ENCODE measurements at places on chromosomes 4 and X. TPM values are rescaled to one million over a fixed set of nuclear protein-coding genes. Genes with fewer than 3 reads are reported as not detected.

Gene TRAM1L1
- not detected for total RNA-seq

Gene TXK
- total RNA-seq: 12.5 TPM

DNA sequence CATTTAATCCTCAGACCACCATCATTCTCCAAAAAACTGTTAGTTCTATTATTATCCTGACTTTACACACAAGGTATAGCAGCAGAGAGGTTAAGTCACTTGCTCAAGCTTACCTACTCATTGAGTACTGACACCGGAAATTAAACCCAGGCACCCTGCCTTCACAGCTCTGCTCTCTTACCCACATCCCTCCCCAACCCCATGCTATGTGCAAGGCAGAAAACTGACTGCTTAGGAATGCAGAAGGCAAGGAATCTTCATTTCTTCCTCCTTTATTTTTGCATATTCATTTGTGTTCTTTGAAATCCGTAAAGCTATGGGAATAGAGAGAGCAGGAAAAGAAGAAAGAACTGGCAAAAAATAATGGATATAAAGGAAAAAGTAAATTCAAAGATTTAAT lies 261.8 kb downstream of the PAPSS1 start:
- no peak overlapping the region for H3K27ac ChIP-seq
- H3K36me3 ChIP-seq: no peaks in the 10 kb centered on the region
- H3K4me1 ChIP-seq: no peaks in the 10 kb centered on the region

DNA sequence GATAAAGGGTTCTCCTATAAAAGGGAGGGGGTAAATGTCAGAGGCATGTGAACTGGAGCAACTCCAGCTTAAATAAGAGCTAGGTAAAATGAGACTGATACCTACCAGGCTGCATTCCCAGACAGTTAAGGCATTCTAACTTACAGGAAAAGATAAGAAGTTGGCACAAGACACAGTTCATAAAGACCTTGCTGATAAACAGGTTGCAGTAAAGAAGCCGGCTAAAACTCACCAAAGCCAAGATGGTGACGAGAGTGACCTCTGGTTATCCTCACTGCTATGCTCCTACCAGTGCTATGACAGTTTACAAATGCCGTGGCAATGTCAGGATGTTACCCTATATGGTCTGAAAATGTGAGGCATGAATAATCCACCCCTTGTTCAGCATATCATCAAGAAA lies 13.1 kb upstream of the SULT1B1 start:
- no peak overlapping the region for H3K27ac ChIP-seq
- H3K36me3 ChIP-seq: no peaks in the 10 kb centered on the region
- H3K4me3 ChIP-seq: no peak overlapping the region

DNA sequence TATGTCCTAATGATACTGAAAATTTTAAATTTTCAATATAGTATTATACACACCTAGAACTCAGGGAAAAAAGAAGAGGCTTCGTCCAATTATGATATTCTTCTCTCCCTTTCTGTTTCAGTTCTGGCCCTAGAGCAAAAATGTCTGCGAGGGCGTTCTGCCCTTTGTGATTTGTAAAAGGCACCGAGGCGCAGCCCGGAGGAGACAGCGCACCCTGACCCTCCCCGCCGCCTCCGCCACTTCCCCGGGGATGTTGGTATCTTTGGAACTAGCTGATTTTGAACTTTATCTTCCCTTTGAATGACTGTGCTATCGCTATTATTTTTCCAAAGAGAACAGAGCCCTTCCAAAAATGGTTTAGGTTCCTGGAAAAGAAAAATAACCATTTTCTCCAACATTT lies 173.2 kb upstream of the FAM9B start:
- H3K4me1 ChIP-seq: no peaks in the 10 kb centered on the region
- no peak overlapping the region for H3K4me3 ChIP-seq
- no peak for DNase-seq
- no peaks in the 10 kb centered on the region for H3K36me3 ChIP-seq
- H3K27me3 ChIP-seq: peaks cover 1% of the 10 kb centered on the region

- peaks cover 24% of the 10 kb centered on the region for H3K36me3 ChIP-seq
- no peak for DNase-seq
- peak overlapping the region; percentile 86 for H3K27ac ChIP-seq
- no peak overlapping the region for H3K4me3 ChIP-seq
- no peaks in the 10 kb centered on the region for H3K27me3 ChIP-seq
Measured at GRCh38 chr4:25842229-25842845, 20.5 kb downstream of the SEL1L3 start.

- H3K4me1 ChIP-seq: no peaks in the 10 kb centered on the region
- DNase-seq: no peak
- H3K27me3 ChIP-seq: no peaks in the 10 kb centered on the region
- no peaks in the 10 kb centered on the region for H3K36me3 ChIP-seq
Measured at GRCh38 chrX:133229361-133229760, 11.2 kb upstream of the TFDP3 start.

DNA sequence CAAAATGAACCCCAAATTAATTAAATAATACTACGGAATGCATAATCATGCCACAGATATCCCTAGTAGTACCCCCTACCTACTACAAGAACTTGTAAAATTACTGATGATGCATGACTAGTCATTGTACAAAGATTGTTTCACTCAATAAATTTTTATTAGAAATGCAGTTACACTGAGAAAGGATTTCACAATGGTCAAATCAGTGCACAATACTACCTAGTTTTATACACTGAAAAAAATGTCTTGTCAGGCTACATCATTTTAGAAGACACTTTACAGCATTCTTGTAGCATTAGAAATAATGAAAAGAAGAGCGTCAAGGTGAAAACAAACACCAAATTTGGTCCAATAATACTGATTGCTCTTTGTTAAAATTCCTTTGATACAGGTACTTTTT lies 178.8 kb downstream of the GPM6A start:
- H3K4me3 ChIP-seq: no peak overlapping the region
- no peaks in the 10 kb centered on the region for H3K36me3 ChIP-seq
- no peaks in the 10 kb centered on the region for H3K27me3 ChIP-seq
- DNase-seq: no peak

GRCh38 chr4:79922011-79922410 lies 151.0 kb downstream of the ANTXR2 start:
- no peak overlapping the region for H3K27ac ChIP-seq
- peaks cover 22% of the 10 kb centered on the region for H3K4me1 ChIP-seq
- no peak for DNase-seq
- no peak overlapping the region for H3K4me3 ChIP-seq

DNA sequence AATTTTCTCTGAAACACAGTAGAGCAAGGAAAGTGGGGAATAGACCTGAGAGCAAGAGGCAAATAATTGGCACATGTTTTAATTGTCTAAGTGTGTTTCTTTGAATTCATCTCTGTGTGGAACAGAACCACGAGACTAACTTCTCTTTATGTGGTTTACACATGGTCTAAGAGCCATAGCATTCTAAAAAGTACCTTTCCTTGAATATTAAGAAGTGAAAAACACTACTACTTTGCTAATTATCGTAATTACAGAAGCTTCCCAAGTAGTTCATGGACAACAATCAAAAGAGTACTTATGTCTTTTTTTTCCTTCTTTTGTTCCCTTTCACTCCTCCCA lies 2.9 kb upstream of the CYBB start:
- peaks cover 22% of the 10 kb centered on the region for H3K4me1 ChIP-seq
- no peaks in the 10 kb centered on the region for H3K27me3 ChIP-seq
- H3K27ac ChIP-seq: peak overlapping the region; percentile 68
- no peak overlapping the region for H3K4me3 ChIP-seq

DNA sequence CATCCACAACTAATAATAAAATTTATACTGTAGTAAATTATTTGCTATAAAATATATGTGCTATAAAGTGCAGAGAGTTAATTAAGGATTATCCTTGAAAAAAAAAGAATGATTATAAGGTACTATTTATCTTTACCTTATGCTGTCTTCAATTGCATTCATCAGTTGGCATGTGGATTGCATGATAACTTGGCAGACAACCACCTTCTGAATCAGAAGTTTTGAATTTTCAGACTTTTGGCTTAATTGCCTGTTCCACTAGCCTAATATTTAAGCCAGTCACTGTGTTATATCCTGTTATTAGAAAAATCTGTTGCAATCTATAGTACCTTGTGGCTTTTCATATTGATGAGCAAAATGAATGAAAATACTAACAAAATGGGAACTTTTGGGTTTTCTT lies 1040.3 kb upstream of the PCDH10 start:
- no peaks in the 10 kb centered on the region for H3K4me1 ChIP-seq
- no peak for DNase-seq
- no peaks in the 10 kb centered on the region for H3K36me3 ChIP-seq
